ENCODE measurements at places on chromosomes 7 and 10.

DNA sequence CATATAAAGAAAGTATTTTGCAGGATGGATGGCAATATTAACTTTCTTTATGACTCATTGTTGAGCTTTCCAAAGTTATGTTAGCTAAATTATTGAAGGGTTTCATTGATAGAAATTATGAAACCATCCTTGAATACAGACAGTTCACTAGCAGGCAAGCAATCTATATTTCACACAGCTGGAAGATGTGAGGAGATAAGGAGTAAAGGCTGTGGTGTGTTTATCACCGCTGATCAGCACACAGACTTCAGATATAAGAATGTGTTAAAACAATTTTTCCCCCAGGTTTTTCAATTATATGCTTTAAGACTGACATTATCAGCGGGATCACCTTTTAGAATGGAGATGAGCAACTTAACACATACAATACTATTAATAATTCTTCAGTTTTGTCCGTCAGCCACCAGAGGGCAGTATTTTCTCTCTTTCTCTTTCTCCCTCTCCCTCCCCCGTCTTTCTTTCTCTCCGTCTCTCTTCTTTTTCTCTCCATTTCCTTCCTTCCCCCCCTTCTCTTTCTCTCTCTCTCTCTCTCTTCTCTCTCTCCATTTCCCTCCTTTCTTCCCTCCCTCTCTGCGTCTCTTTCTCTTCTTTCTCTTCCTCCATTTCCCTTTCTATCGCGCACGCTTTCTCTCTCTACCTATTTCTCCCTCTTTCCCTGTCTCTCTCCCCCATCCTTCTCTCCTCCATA is 62.9 kb upstream of the FAM171A1 start:
- no peak for DNase-seq

DNA sequence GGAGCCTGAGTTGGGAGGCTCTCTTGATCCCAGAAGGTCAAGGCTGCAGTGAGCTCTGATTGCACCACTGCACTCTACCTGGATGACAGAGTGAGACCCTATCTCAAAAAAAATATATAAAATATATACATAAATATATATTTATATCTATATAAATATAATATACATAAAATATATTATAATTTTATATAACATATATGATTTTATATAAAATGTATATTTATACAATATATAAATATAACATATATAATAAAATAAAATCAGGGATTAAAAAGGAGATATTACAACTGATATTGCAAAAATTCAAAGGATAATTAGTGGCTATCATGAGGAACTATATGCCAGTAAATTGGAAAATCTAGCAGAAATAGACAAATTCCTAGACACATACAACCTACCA is 353.5 kb upstream of the HPS1 start:
- DNase-seq = no peak

DNA sequence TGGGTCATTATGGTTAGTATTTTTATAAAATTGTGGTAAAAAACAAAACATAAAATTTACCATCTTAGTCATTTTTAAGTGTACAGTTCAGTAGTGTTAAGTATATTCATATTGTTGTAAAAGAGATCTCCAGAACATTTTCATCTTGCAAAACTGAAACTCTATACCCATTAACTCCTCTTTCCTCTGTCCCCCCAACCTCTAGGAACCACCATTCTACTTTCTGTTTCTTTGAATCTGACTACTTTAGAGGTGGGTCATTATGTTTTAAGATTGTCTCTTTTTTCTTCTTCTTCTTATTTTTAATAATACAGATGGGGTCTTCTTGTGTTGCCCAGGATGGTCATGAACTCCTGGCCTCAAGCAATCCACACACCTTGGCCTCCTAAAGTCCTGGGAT is 84.1 kb downstream of the DOCK4 start:
- no peak for DNase-seq

DNA sequence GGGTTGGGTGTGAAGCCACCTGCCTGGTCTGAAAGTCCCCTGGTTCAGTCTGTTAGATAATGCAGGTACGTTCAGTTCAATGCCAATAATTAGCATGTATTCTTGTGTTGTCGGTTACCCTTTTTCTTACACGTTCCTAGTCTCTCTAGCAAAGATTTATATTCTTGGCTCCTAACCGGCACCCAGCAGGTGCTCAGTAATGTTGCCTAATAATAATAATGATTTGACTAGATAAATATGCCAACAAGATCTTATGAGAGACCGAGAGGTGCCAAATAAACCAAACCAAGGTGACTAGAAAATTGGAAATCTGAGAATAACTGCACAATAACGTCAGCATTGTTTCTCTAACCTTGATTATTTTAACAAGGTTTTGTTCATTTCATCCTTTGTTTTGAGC is 1.1 kb upstream of the SMIM30 start:
- DNase-seq = no peak

DNA sequence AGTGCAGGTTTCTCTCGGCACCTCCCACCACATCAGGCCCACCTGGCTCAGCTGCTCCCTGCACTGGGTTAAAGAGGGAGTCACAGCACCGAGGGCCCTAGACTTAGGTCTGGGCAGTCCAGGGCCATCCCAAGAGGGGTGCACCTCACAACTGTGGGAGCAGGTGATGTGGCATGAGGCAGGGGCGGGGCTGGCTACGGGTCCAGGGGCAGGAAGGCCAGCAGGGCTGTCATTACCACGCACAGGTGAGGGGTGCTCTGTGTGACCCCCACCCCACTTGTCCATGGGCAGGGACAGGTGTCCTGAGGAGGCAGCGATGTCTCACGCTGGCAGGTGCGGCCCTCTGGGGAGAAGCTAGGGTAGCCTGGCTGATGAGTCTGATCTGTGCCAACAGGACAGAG is 40.5 kb upstream of the DPYSL4 start:
- DNase-seq = no peak

- DNase-seq = no peak
Observed at GRCh38 chr10:1557081-1557480, 180.2 kb downstream of the ADARB2 start.

- DNase-seq = no peak
Observed at GRCh38 chr7:70498232-70498992, 633.5 kb upstream of the GALNT17 start.

DNA sequence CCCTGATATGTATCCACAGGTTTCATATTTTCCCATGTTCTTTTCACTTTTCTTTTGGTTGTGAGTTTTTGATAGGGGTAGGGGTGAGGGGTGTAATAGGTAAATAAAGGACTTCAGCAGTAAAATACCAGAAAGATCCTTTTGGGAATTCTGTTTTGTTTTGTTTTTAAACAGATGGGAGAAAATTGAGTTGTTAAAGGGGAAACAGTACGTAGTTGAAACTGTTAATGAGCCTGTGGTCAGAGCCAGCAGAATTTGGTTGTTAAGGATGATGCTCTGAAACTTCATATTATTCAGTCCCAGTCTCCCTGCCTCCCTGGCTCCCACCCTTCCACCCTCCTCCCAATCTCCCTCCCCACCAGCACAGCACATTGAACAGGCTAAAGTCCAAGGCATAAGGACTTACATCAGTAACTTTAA is 195.9 kb downstream of the CREB5 start:
- DNase-seq = no peak

- no peak for DNase-seq
Observed at GRCh38 chr7:143085109-143085508, 33.0 kb downstream of the OR6V1 start.

- DNase-seq = no peak
Observed at GRCh38 chr10:408236-408635, 273.0 kb downstream of the ZMYND11 start.

DNA sequence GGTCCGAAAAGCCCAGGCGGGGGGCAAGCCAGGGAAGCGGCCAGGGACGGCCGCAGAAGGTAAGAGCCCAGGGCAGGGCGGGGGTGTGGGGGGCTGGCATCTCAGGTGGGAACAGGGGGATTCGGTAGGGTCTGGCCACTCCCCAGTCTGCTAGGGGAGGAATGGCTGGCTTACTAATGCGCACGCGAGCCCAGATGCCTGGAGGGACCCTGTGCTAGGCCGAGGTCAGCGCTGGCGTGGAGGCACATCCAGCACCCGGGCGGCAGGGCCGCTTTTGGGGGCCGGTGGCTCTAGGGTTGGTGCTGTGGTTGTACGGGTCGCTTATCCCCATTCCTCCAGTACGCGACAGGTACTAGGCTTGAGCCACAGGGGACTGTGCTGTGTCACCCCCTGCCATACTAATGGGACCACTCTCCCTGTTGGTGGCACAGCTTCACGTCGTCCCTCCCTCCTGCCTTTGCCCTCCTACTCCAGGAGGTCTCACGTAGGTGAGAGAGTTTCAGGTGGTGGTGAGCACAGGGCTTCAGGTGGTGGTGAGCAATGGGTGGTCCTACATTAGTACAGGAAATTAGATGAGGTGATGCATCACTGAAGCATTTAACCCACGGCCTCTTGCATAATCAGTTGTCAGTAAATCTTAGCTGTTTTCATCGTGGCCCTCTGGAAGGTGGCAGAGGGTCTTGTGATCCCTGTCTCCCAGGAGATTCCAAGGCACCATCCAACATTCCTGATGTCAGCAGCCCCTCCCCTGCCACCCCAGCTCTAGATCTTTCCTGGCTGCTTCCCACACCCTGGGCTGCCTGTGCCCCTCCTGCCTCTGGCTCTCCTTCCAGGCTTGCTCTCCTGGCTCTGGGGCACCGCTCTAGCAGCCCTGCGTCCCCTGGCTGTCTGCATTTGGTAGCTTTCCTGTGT is 971 bp downstream of the AEBP1 start:
- no peak for DNase-seq

DNA sequence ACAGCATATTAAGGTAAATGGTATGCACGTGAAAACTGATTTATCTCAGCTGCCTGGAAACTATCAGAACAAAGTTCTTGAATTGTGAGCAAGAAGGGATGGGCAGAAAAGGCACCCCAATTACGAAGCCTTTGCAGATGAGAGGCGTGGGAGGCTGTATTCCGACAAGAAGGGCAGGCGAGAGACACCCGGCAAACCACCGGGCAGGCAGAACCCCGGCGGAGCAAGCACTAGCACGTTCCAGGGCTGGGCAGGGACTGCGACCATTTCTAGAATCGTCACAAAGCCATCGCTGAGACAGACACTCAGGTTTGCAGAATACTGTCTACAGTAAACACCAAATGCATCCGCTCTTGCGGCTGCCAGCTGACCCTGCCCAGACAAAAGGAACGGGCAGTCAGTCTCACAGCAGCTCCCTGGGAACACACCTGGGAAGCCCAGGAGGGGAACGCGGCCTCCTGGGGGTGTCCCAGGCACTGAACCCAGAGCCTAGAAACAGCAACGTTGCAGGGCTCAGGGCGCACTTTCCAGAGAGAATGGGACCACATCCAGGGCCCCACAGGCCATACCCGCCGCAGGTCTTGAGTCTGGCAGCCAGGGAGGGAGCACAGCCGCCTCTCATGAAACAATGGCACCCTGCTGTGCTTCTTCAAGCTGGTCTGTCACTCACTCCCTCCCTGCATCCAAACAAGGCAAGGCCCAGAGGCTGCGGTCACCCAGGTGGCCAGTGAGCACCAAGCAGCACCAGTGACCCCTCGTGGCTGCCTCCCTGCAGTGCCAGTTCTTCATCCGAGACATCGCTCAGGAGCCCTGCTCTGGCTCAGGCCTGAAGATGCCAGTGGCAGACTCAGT is 261.9 kb downstream of the PTPRN2 start:
- DNase-seq = no peak

GRCh38 chr10:15227611-15228372 is 59.3 kb upstream of the NMT2 start:
- no peak for DNase-seq

DNA sequence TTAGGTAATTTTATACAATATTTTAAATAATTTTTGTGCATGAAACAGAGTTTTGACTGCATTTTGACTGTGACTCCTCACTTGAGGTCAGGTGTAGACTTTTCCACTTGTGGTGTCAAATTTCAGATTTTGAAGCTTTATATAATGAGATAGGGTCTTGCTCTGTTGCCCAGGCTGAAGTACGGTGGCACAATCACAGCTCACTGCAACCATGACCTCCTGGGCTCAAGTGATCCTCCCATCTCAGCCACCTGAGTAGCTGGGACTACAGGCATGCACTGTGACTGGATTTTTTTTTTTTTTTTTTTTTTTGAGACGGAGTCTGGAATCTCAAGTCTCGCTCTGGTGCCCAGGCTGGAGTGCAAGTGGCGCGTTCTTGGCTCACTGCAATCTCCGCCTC is 74.9 kb downstream of the TCF7L2 start:
- DNase-seq = no peak
